ENCODE measurements at places on chromosomes 16 and 17.

DNA sequence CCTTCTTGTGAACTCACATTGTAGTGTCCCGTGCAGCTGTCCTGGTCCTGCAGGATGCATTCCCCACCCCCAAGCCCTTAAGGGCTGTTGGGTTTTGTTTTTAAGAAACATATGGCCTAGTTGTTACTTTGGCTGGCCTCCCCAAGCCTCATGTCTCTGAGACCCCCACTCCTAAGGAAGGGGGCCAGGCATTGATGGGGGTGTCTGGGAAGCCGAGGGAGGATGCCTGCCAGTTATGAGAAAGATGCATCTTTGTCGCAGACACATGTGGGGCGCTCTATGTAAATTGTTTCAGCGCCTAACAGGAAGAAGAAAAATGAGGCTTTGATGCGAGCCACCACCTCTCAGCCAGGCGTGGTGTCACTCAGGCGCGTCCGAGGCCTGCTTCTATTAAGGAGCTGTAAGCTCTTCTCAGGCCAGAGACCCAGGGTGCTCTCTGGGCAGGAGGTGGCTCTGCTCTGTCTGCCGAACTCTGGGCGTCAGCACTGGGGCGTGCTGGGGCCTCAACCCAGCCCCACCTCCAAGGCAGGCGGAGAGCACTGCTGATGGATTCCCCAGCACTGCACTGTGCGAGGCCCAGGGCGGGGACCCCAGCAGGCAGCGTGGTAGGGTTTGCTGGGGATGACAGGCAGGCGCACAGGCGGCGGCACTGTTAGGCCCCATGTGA is 70.6 kb downstream of the SREBF1 start:
- DNase-seq: no peak

DNA sequence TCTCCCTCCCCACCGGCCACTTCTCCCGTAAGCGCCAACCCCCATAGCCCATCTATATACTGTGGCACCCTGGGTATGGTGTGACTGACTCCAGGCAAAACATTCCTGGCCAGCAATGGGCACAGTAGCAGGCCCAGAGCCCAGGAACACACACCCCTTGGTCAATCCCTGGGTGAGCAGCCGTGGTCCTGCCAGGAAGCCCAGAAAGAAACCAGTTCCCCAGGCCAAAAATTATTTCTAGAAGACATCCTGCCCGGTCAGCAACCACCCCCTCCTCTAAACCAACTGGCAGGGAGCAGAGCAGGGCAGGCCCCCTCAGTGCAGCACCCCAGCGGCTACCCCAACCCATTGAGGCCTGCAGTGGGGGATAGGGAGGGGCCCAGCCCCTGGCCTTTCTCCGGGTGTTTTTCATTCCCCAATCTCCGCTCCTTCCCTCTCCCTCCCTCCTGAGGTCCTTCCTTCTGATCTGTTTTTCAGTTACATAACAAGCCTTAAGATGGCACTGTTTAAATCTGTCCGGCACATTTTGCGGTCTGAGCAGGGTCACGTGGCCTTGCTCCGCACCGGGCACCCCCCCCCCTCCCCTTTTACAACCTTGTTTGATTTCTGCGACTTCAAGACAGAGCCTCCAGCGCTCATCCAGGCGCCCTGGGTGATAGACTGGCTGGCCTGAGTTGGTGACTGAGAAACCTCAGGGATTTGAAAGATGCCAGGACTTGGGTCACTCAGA is 2.0 kb downstream of the NPTX1 start:
- DNase-seq: no peak

- DNase-seq: no peak
These were observed 5.2 kb upstream of the PKMYT1 start for GRCh38 chr16:2985462-2985861.

GRCh38 chr17:19248151-19248927 is 11.2 kb downstream of the EPN2 start:
- no peak for DNase-seq

DNA sequence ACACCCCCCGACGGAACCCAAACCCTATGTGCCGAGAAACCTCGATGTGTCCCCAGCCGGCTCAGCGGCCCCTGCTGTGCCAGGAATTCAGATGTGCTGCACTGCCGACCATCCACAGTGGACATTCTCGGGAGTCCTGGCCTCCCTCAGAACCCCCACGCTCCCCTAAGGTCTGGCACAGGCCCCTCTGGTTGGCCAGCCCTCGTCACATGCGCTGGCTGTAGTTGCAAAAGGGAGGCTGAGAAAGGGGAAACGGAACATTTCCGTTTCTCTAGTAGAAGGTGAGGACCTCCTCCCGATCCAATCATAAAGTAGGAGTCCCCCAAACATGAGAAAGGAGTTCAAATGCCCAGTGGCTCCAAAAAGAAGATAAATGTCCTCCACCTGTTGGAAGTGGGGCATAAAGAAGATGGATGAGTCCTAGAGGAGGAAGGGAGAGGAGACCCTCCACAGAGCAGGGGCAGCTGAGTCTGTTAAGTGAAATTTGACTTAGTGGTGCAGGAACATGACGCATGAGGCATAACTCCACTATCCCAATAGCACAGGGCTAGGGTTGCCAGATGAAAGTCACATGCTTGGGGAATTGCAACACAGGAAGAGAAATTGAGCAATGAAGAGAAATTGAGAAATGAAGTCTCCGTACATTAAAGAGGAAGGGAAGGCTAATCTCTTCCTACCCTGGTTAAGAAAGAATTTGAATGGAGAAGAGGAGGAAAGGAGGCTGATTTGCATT is 49.3 kb upstream of the WSB1 start:
- DNase-seq: no peak

- no peak for DNase-seq
These were observed 11.2 kb downstream of the PIEZO1 start for GRCh38 chr16:88773812-88774291.

DNA sequence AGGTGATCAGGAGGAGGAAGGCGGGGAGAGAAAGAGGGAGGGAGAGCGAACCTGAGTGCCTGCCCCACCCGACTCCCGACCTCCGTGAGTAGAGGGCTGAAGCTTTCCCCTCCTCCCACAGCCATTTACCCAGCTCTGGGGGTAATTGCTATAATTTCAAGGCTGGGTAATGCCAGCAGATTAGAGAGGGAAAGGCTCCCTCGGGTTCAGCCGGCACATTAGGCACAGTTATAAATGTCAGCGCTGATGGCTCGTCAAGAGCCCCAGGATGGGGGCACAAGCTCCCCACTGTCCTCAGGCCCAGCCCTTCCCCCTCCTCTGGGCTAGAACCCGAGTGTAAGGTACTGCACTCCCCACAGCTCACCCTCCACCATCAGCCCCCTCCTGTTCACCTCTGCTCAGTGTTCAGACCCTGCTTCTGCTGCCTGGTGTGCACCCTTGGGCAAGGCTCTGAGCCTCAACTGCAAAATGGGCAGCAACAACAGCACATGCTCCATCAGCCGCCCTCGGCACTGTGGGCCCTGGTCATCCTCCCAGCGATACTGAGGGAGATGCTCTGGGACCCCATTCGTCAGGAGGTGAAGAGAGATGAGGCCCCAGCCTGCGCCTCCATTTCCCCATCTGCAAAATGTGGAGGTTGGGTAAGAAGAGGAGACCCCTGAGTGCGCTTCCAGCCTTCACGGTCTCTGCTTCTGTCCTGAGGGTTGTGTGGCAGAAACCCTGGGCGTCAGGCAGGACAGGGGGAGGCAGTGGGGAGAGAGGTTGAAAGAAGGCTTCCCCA is 77.2 kb downstream of the NT5M start:
- peak; percentile 86 for DNase-seq

DNA sequence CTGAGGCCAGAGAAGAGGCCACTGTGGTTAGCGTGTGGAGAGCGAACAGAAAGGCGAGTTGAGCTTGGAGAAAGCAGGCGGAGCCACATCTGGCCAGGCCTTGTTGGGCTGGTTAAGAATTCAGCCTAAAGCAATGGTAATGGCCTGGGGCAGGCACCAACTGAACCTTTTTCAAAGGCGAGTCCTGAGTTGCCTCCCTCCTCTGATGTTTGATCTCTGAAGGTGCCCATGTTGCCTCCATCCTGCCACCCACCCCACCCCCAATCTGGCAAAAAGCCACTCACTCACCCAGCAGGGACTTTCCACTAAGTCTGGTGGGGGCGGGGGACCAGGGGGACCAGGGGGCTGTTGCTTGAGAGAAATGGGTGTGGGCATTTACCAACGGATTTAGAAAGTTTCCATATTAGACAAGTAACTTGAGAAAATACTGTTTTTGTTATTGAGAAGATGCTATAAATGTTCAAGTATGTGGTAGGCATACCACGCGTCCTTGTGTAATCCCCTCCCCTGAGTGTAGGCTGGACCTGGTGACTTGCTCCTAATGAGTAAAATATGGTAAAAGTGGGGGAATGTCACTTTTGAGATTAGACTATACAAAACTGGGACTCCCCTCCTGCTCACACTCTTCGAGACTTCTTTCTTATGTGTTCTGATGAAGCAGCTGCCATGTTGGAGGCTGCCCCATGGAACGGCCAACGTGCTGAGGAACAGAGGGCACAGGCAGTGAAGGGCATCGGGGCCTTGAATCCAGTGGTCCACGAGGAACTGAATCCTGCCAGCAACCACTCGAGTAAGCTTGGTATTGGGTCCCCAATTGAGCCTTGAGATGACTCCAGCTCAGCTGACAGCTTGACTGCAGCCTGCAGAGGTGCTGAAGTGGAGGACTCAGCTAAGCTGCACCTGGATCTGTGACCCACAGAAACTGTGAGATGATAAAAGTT is 29.9 kb upstream of the TNS4 start:
- DNase-seq: no peak

DNA sequence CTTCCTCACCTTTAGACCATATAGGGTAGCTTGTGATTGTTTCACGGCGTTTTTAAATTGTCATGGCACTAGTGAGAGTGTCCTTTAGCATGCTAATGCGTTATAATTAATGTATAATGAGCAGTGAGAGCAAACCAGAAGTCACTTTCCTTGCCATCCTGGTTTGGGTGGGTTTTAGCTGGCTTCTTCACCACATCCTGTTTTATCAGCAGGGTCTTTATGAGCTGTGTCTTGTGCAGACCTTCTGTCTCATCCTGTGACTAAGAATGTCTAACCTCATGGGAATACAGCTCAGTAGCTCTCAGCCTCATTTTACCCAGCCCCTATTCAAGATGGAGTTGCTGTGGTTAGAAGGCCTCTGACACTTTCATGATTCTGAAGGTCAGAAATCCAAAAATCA is 370.9 kb upstream of the RBFOX1 start:
- DNase-seq: no peak

GRCh38 chr17:12693640-12694039 is 27.9 kb downstream of the MYOCD start:
- DNase-seq: no peak

DNA sequence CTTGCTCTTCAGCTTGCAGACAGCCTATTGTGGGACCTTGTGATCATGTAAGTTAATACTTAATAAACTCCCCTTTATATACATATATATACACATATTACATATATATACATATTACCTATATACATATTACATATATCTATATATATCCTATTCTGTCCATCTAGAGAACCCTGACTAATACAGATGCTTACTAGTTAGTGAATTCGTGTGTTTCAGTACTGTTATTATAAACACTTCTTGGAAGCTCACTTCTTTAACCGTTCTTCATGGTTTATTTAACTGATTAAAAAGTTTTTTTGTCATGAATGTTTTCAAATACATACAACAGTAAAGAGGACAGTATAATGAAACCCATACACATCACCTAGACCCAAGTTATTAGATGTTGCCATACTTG is 12.6 kb downstream of the ORC6 start:
- no peak for DNase-seq

DNA sequence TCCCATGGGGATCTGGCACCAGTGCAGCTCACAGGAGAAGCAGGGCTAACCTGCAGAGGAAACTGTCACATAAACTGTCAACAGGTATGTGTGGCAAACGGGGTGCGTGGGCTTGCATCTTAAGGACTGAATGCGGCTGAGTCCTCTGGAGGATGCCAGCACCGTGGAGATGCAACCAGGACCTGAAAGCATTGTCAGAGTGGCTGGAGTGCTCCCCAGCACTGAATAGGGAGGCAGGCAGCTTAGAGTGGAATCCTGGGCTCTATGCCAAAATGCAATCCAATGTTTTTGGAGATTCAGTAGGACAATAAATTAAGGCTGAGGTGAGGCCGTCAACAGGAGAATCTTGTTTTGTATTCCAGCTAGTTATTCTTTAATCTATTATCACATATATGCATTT is 21.3 kb upstream of the SALL1 start:
- DNase-seq: no peak

GRCh38 chr16:85500220-85500619 is 112.9 kb upstream of the GSE1 start:
- DNase-seq: no peak

DNA sequence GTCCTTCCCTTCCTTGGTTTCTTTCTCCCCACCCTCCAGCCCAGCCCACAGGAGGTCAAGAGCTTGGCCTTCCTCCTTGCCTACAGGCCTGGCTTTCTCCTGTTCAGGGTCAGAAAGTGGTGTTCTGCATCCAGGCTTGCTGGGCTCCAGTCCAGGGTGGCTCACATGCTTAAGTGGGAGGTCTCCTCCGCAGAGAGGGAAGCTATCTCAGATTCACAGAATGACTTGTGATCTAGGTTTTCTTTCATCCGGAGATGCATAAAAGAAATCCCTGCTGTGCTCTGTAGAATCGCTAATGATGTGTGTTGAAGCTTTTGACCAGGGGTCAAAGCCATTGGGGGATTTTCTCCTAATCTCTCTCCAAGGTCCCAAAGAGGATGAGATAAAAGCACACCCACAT is 382.3 kb upstream of the EEF2KMT start:
- DNase-seq: no peak

DNA sequence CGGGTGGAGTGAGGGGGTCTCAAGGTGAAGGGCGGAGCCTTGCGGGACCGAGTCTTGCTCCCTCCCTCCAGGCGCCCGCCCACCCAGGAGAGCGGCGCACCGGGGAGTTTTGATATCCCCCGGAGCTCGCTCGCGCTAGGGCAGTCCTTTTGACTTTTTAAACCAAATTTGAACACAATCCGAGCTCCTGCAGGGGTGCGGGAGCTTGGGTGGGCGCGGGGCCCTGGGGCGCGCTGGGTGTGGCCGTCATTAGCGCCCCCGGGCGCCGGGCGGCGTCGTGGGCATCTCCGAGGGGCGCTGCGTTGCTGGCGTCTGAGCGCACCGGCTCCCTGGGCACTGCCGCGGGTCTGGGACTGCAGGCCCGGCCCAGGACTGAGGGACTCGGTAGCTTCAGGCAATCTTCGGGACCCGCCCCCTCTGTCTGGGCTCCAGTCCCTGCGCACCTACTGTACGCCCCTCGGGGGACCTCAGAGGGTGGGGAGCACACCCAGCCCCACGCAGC is 10.9 kb downstream of the MAF start:
- no peak for DNase-seq

Data from NCI-H1436 treated with DMSO at 0.1 percent for 48 hours (cell line).